Activated CD4-positive, alpha-beta T cell treated with anti-CD3 and anti-CD28 coated beads, Interleukin-10, Interleukin-2, amounts not matched to agents 100 ng/mL and 50 ng/mL, durations not matched to agents 16 hours and 8 hours (primary cell): ENCODE measurements at places on chromosomes 13 and 19.

DNA sequence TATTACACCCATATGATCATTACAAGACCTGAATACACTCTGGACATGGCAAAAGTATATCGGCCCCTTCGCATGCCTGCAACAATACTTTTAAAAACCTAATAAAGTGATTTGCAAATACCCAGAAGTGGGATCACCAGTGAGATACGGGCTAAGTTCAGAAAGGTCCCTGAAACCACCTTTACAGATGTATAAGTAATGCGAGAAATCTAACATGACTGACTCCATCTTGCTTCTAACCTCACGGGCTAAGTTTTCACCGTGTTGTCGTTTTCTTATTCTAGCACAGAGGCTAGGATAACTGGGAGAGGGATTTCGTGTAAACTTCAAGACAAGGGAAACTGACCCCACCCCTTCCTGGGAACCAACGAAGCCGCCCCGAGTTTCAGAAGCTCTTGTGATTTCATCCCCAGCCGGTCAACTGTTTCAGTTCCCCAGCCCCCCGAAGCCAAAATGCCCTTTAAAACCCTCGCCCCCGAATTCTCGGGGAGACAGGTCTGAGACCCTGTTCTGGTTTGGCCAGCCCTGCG is 703 bp downstream of the NEK3 start:
- peak; percentile 14 for DNase-seq

- DNase-seq: peak; percentile 70
These were observed at the start of gene ATP1A3 for GRCh38 chr19:41993612-41994483. Gene ATP1A3, minus strand, starts transcription at chr19:41994230. Its CDS starts 154 bp downstream, at chr19:41994076.

DNA sequence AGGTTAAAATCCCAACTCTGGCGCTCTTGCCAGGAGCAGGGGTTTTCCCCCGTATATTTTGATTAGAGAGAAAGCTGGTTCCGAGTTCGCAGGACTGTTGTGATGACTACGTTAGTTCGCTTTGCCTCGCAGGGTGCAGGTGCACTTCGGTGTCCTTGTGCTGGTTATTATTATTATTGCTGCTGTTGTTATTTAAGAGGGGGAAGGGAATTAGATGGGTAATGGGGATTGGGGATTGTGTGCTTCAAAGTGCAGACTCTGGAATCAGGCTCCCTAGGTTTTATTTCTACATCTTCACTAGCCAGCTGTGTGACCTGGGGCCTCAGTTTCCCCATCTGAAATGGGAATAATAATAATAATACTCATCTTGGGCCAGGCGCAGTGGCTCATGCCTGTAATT is 15.2 kb downstream of the ACP7 start:
- no peak for DNase-seq

DNA sequence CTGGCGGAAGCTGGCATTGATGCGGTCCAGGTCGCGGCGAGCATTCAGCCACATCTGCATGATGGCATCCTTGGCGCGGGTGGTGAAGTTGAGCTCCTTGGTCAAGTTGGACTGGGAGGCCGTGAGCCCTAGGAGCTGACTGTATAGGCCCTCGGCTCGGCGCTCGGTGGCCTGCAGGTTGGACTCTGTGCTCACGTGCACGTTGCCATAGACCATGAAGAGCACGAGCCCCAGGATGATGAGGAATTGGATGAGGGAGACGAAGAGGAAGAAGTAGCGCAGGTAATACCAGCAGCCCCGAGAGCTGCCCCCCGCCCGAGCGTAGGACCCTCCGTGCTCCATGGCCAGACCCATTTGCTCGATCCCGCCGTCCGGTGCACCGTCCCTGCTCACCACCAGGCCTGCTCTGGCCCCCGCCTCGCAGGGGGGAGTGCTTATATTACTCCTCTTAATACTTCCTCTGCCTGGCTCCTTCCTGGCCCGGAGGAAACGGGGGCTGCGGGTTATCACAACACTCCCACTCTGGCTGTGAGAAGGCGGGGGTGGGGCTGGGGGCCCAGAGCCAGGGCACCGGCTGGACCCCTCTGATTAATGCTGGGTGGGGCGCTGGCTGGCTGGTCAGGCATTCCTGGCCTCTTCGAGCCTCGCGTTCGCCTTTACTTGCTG is at the start of gene PLVAP:
Gene PLVAP (minus strand): TSS at position 408 of the 666 bp plus-strand sequence. CDS start 54 bp downstream, at position 354.
- DNase-seq: no peak

- DNase-seq: no peak
These were observed 57.0 kb downstream of the ERCC5 start for GRCh38 chr13:102902789-102903347.

DNA sequence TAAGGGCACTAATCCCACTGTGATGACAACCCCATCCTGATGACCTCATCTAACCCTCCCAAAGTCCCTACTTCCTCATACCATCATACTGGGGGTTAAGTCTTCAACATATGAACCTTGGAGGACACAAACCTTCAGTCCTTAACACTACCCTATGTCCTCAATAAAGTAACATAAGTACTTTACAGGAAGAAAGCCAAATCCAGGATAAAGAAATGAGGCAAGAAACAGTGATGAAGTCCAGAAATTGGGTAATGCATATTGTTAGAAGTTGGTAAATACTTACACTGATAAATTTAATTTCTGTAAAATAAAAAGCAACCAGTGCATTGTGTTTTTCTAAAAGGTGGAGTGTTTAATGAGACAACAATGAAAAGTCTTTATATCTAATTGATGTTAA is 284.8 kb upstream of the SOX21 start:
- no peak for DNase-seq

DNA sequence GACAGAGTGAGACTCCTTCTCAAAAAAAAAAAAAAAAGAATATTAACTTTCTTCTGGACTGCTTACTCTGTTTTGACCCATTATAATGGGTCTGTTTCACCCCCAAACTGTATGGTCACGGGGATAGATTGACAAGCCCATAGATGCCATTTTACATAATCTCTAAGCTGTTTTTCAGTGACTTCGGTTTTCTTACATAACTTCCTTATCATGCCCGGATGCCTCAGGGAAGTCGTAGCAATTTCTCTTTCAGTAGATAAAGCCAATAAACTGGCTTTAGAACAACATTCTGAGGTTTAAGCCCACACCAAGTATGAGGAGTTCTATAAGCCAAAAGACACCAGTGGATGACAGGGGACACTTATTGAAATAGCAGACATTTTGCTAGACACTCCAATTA is 5.9 kb upstream of the ZNF254 start:
- no peak for DNase-seq

- DNase-seq: peak; percentile 66
These were observed 7.5 kb downstream of the KLF16 start for GRCh38 chr19:1855828-1856255.

- no peak for DNase-seq
These were observed 30.3 kb downstream of the ZNF823 start for GRCh38 chr19:11708457-11708856.

DNA sequence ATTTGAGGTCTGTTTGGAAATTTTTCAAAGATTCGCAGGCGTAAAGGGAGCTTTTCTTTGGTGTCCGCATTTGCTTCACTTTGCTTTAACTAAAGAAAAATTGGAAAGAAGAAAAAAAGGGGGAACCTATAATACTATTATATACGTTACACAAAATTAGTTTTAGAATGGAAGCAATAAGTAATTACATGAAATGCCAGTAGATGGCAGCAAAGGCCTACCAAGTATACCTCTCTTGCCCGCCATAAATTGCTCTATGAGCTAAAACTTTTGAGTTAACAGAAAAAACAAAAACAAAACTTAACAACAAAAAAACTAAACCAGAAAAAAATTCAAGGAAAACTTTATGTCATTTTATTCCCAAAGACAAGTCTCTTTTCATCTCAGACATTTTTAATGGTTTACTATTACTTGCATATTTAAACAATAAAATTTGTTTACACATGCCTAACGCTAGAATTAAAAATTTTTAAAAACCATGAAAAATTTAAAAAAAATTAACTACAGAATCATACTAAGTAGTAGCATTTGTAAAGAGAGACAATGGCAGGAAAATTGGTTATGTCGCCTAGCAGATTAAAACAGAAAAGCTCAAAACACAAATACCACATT is 271.4 kb downstream of the NALCN start:
- peak; percentile 47 for DNase-seq

GRCh38 chr19:18815673-18816072 is 16.1 kb upstream of the UPF1 start:
- no peak for DNase-seq

- no peak for DNase-seq
These were observed 101.0 kb downstream of the SPACA7 start for GRCh38 chr13:112477070-112477619.

- DNase-seq: peak; percentile 19
These were observed 386.6 kb downstream of the DIAPH3 start for GRCh38 chr13:59776924-59777690.

- DNase-seq: no peak
These were observed 1.7 kb upstream of the BCAM start for GRCh38 chr19:44807162-44807561.

GRCh38 chr19:7879836-7880235 is 5.6 kb upstream of the PRR36 start:
- no peak for DNase-seq

DNA sequence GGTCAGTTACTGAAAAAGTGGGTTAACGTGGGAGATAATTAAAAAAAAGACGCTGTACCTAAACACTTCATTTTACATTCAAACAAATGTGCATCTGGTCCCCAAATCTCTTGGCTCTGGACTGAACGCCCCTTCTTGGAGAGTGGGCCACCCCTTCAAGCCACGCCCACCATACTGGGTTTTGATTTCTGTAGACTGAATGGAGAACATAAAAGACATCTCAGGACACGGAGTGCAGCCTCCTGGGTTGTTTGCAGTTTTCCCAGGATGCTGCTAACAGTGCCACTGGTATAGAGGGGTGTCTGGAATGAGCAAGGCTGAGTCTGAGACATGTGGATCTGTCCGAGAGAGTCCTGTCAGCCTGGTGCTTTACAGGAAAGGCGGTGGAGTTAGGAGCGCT is 10.6 kb downstream of the TFDP1 start:
- DNase-seq: no peak

DNA sequence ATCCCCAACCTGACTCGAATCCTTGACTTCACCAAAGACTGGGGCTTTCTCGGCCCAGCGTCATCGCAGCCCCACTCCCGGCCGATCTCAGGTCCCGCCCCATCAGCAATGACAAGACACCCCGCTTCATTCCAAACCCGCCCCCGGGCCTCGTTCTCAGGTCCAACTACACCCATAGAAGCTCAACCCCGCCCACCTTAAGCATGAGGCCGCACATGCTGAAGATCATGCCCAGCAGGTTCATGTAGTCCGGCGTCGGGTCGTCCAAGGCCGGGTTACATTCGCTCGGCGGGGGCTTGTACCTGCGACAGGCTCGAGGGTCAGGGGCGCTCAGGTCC is 2.3 kb downstream of the WDR83 start:
- DNase-seq: peak; percentile 66
